Activated naive CD8-positive, alpha-beta T cell treated with anti-CD3 and anti-CD28 coated beads for 36 hours (primary cell): ENCODE measurements at places on chromosomes 4 and X.

DNA sequence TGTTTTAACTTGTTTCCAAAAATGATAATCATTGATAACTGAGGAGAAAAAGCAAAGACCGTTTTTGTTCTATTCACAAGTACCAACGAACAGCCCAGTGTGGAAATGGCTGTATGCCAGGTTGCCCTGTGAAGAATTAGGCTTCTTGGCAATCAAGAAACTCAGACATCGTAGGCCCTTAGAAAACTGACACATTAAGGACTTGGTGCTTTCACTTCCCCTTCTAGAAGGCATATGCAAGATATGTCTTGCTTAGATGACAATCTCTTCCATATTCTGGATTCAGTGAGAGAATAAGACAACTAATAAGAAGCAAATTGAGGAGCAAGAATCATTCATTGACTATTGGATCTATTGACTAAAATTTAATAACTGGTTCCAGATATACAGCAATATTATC is 56.6 kb downstream of the ANAPC10 start:
- no peak for DNase-seq

- DNase-seq, result no peak
Observed at GRCh38 chr4:163612762-163613161, 118.3 kb downstream of the TMA16 start.

GRCh38 chr4:71832049-71832448 is 48.2 kb upstream of the GC start:
- no peak for DNase-seq

- no peak for DNase-seq
Observed at GRCh38 chr4:186780291-186781031, 56.8 kb upstream of the FAT1 start.

DNA sequence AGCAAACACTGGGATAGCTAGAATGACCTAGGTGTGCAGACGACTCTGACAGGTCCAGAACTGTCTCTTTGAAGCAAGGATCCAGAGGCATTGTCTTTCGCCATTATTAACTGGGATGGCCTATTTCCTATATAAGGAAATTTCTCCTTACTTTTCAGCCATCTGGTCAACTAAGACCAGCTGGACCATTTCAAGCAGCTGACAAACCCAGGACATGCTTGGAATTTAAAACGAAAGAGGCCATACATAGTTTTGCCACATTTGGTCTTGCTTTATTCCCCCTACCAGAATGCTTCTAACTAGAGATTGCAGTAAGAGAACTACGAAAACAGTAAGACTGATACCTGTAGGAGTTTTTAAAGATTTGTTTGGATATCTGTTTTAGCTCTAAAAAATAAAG is 87.0 kb downstream of the GLRA2 start:
- no peak for DNase-seq

DNA sequence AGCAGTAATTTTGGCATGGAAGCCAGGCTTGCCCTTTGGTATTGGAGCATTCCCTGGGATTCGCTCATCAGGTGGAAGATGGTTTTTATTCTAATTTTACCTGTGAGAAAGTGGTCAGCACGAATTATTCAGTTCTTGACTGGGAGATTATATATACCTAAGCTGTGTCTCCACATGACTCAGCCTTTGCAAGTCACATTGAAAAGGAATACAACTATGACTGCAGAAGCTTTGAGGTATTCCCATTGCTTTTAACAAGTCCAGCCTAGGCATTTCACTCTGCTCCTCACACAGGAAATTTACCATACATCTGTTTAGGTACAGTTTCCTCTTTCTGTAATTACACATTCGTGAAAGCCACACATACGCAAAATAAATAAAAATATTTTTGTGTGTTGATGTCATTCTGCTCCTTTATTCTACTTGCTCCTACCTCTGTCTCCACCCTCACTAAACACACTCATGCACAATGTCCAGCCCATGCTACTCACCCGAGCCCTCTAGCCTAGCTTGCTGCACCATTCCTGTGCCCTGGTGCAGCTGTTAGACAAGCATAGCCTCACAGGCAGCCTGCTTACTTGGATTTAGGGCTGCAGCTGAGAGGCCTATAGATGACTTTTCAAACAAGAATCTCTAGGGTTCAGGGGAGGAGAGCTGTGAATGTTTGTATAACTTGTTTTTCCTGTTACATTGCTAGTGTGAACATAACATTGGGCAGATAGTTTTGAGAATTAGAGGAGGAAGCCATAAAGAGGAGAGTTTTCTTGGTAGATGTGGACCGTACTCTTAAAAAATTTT is 504.4 kb upstream of the FAT1 start:
- no peak for DNase-seq

DNA sequence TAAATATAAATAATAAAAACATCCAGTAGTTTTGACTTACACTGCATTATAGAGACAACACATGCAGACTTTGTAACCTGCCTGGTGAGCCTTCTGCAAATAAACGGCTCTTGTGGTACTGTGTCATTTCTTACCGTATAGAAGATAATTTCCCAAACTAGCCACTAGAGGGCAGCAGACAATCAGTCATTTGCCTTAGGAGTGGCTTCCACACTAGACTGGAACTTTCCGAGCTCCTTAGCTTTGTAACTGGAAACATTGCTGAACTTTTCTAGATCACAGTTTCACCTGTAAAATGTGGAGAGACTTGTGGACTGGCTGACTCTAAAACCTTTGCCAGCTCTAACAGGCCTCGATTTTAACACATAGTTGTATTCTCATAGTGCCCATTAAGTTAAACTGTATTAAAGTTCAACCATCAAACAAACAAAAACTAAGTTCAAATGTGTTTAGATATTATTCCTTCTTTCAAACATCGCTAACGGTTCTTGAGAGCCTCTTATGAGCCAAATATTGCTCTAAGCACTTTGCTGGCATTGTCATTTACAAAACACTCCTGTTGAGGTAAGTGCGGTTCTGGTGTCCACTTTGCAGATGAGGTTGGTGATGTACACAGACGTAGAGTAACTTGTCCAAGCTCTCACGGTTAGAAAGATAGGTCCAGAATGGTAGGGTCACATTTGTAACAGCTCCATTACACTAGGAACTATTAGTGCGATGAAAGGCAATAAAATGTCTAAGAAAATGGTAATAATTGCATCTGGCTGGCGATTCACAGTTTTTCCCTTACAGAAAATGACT is 345.5 kb downstream of the ANK2 start:
- DNase-seq, result peak; percentile 28

GRCh38 chrX:13007519-13008188 is 32.7 kb downstream of the TMSB4X start:
- DNase-seq, result no peak

- DNase-seq, result no peak
Observed at GRCh38 chr4:70739496-70740337, 18.0 kb downstream of the RUFY3 start.

DNA sequence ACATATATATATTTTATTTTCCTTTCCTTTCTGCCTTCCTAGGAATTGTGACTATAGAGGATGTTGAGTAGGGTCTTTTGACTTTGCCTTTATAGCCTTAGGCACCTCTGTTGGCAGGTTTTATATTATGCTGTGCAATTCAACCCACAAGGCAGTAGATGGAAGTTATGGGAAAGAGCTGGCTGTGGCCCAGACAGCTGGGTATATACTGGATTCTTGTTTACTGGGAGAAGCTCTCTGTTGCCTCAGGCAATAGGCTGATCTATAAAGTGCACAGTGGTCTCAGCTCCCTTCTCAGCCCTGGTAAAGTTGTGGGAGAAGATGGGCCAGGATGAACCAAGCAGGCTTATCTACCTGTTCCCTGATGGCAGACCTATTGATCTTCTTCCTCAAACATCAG is 342.0 kb downstream of the GBA3 start:
- no peak for DNase-seq

GRCh38 chrX:31420711-31421151 is 348.9 kb upstream of the FTHL17 start:
- DNase-seq, result no peak

- DNase-seq, result no peak
Observed at GRCh38 chrX:111581086-111581485, 69.6 kb downstream of the SERTM2 start.

- DNase-seq, result no peak
Observed at GRCh38 chrX:130393451-130394074, 8.1 kb upstream of the GPR119 start.

DNA sequence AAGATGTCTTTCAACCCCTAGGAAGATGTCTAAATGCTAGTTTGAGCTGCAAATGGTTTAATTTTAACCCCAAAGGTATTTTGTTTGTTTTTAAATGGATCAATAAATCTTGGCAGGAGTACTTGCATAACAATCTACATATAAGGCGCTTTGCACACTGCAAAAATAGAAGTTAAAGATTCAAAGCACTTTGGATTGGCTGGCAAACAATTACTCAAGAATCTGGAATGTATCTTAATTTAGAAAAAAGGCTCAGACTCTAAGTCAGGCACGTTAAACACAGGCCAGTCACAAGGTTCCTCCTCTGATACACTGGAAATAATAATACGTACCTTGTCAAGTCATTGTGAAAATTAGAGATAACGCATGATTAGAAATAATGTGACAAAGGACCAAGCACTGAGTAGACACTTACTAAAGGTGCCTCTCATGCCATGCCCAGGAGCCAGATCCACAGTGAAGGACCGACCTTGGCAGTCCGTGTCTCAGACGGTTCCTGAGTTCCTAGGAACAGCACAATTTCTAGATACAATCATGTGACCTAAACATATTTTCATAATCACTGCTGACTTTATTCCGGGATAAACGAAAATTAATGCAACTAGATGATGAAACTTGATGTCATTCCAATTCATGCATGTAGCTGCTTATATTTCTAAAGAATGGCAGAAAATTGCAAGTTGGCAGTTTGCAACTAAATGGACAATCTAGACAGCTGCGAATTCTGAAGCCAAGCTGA is 49.6 kb downstream of the PROM1 start:
- DNase-seq, result no peak

- DNase-seq, result no peak
Observed at GRCh38 chr4:90876296-90876695, 749.1 kb downstream of the CCSER1 start.

DNA sequence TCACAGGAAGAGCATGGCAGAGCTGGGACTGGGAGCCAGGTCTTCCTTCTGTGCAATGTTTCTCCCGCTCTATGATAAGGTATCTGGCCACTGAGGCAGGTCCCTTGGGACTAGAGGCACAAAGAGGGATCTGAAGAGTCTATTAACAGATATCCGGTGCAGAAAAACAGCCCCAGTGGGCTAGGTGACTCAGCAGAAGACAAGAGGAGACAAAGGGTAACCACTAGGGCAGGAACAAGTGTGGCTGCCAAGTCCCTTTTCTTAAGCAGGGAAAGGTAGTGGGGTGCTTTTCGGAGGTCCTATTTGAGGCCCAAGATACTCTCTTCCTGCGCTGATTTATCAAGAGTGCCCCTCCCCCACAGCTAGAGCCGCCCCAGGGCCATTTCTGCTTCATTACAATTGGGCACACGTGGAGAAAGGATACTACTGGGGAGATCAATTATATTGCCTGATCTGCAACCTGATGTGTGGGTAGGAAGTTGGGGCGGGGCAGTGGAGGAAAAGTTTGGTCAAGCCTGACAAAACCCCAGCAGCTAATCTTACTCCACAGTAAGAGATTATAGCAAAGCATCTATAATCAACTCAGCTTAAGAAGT is at the start of gene DGAT2L6:
Gene DGAT2L6, plus strand, starts transcription at position 546 of the 596 bp plus-strand sequence. CDS start 100 bp downstream, outside the sequence.
- no peak for DNase-seq

DNA sequence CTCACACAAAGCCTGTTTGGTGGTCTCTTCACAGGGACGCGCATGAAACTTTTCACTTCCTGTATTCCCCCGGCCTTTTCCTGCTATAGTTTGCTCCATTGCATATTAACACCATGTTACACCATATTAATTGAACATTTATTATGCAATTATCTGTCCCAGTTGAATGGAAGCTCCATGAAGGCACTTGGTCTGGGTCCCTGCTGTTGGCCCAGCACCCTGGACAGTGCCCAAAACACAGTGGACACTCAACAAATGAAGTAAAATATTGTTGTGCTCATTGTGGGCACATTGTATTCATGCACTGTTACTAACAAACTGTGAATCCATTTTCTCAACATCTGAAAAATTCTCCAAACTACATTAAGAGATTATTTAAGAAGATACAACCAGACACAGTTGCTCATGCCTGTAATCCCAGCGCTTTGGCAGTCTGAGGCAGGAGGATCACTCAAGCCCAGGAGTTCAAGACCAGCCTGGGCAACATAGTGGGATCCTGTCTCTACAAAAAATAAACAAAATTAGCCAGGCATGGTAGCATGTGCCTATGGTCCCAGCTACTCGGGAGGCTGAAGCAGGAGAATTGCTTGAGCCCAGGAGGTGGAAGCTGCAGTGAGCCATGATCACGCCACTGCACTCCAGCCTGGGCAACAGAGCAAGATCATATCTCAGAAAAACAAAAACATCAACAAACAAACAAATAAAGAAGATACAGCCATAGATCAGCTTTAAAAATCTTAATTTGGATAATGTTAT is 292.7 kb upstream of the TENM3 start:
- DNase-seq, result no peak

GRCh38 chr4:165481053-165481835 is 102.4 kb downstream of the CPE start:
- no peak for DNase-seq

- DNase-seq, result no peak
Observed at GRCh38 chr4:68461790-68462189, 14.5 kb downstream of the TMPRSS11E start.

DNA sequence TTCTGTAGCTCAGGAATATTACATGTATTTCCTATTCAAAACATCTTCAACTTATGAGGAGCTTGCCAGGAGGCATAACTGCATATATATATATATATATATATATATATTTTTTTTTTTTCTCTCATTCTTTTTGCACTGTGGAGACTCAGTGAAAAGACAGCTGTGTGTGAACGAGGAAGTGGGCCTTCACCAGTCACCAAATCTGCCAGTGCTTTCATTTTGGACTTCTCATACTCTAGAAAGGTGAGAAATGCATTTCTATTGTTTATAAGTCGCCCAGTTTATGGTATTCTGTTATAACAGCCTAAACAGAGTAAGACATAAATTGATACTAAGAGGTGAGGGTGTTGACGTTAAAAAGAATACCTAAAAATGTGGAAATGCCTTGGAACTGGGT is 710.6 kb downstream of the TRAM1L1 start:
- DNase-seq, result no peak

DNA sequence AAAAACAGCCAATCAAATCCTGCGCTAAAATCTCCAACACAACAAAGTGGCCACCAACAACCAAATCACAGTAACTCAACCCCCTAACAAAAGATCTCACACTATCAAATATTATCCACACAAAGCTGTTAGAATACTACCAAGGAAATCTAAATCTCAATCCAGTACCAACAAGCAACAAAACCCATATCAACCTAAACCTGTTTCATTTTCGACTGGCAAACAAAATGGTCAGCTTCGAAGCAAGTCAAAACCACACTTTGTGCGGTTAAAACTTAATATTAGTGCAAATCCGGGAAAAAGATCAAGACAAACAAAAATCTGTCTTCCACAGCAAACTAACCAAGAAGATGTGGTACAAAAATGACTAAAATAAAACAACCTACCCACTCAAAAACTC is 28.7 kb upstream of the MUC7 start:
- DNase-seq, result no peak

GRCh38 chrX:73826996-73827395 is 264.0 kb downstream of the CHIC1 start:
- no peak for DNase-seq

DNA sequence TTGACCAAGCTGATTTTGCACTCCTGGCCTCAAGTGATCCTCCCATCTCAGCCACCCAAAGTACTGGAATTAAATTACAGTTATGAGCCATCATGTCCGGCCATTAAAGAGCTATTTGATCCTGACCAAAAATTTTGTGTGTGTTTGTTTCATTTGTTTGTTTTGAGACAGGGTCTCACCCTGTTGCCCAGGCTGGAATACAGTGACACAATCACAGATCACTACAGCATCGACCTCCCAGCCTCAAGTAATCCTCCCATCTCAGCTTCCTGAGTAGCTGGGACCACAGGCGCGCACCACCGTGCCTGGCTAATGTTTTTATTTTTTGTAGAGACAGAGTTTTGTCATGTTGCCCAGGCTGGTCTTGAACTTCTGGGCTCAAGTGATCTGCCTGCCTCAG is 82.9 kb upstream of the RBPJ start:
- DNase-seq, result no peak
